ENCODE measurements at places on chromosomes 12 and 14. TPM values are rescaled to one million over a fixed set of nuclear protein-coding genes. Genes with fewer than 3 reads are reported as not detected.

CEBPE gene
- total RNA-seq: not detected

C12orf75 gene
- total RNA-seq: 93.4 TPM

USP44 gene
- total RNA-seq: 4.4 TPM

TSHR gene
- 0.47 TPM for total RNA-seq

DLK1 gene
- total RNA-seq: not detected

KRT86 gene
- 0.93 TPM for total RNA-seq

COCH gene
- total RNA-seq: 1.3 TPM

FGF6 gene
- total RNA-seq: not detected

GRCh38 chr12:91111366-91112325 lies at the start of gene LUM:
TSS of gene LUM (minus strand) at chr12:91111494. CDS start at chr12:91108979, 2,515 bp downstream.
- no peaks in the 10 kb centered on the region for H3K36me3 ChIP-seq
- no peak for DNase-seq
- H3K27ac ChIP-seq: no peak within 1 kb of the TSS
- H3K4me3 ChIP-seq: no peak within 1 kb of the TSS

GRCh38 chr14:72528059-72528862 lies 365.6 kb downstream of the DPF3 start:
- H3K4me3 ChIP-seq: peak overlapping the region; percentile 11
- peaks cover 67% of the 10 kb centered on the region for H3K4me1 ChIP-seq
- no peak overlapping the region for H3K27ac ChIP-seq
- H3K36me3 ChIP-seq: peaks cover 12% of the 10 kb centered on the region
- H3K27me3 ChIP-seq: peaks cover 3% of the 10 kb centered on the region

DNA sequence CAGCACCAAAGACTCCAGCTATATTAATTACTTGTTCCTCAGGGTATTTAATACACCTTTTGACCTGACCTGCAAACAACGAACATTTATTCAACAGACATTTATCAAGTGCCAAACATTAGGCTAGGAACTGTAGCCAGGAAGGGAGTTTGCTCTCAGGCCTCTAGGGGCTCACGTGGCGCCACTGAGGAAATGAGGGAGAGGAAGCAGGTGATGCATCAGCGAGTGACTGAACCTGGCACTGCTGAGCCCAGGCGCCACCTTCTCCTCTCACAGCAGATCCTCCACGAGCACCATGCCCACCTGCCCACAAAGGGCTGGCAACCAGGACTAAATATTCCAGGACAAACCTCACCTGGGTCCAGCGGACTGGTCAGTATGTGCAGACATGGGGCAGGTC lies 50.2 kb downstream of the SETD3 start:
- peaks cover 4% of the 10 kb centered on the region for H3K4me1 ChIP-seq
- DNase-seq: no peak
- H3K27me3 ChIP-seq: no peaks in the 10 kb centered on the region
- H3K4me3 ChIP-seq: no peak overlapping the region

DNA sequence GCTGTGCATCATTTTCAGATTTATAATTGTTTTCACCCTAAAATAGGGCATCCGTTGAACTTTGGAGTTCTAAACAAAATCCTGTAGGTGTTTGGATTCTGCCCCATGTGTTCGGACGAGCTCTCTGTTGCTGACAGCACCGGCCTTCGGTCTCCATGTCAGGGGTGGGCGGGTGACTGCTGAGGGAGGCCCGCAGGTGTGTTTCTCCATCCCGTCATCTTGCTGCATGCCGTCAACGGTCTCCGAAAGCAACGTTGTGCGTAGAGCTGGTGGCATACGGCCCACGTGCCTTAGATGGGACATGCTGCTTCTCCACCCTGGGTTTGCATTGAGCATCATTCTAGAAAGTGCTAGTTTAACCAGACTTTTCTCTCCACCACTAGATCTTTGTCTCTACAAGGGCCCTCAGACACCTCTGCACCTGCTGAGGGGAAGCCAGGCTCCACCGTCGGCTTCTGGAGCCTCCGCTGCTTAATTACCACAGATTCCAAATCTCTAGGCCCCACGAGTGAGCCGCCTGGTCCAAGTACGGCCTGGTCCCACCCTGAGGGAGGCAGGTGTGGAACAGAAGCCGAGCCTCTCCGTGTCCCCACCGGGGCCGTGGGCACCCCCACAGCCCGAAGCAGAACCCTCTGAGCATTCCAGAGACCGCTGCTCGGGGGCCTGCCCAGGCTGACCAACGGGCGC lies 15.7 kb upstream of the AMN start:
- no peak overlapping the region for H3K27ac ChIP-seq
- H3K27me3 ChIP-seq: no peaks in the 10 kb centered on the region
- H3K4me3 ChIP-seq: no peak overlapping the region
- DNase-seq: no peak
- H3K4me1 ChIP-seq: no peaks in the 10 kb centered on the region

DNA sequence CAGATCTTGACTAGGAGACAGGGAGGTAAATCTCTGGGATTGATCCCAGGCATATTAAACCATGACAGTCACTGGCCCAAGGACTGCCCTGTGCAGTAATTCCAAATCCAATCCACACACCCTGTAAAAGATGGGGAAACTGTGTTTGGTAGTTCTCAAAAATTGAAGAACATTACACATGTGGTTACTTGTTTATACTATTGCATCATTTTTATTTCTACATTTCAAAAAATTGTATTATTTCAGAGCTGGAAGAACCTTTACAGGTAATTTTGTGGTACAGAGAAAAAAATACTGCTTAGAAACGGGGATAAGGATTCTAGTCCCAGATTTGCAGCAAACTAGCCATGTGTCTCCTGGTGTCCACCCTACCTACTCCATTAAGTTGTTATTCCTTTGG lies 400.5 kb downstream of the LRIG3 start:
- no peak overlapping the region for H3K27ac ChIP-seq
- no peaks in the 10 kb centered on the region for H3K36me3 ChIP-seq
- H3K4me1 ChIP-seq: no peaks in the 10 kb centered on the region
- no peaks in the 10 kb centered on the region for H3K27me3 ChIP-seq
- DNase-seq: no peak

DNA sequence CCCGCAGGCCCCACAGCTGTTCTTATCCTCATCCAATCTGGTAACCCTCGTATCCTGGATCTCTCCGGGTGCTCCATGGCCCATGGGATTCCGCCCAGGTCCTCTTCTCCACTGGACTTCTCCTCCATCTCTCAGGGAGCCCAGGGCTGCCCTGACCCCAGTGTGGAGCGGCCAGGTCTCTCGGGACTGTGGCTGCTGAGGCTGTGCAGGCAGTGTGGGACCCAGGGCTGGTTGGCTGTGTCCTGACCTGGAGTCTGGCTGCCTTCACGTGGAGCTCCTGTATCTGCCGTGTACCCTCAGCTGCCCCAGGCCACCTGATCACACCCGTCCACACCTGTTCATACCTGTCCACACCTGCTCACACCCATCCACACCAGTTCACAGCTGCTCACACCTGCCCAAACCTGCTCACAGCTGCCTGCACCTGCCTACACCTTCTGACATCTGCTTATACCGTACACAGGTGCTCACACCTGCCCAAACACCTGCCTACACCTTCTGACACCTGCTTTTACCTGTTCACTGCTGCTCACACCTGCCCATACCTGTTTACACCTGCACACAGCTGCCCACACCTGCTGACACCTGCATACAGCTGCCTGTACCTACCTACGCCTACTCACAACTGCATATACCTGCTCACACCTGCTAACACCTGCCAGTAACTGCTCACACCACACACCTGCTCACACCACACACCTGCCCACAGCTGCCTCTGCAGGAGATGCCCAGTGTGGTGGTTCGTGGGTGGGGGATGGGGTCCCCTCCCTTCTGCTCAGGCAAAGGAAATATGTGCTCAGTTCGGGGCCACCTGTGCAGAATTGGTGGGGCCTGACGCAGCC lies 92.2 kb downstream of the GALNT9 start:
- no peak overlapping the region for H3K4me3 ChIP-seq
- H3K27me3 ChIP-seq: no peaks in the 10 kb centered on the region
- no peaks in the 10 kb centered on the region for H3K36me3 ChIP-seq
- no peak for DNase-seq
- no peak overlapping the region for H3K27ac ChIP-seq

GRCh38 chr12:20477255-20477654 lies 108.9 kb downstream of the PDE3A start:
- no peaks in the 10 kb centered on the region for H3K4me1 ChIP-seq
- no peak for DNase-seq
- no peak overlapping the region for H3K4me3 ChIP-seq
- no peak overlapping the region for H3K27ac ChIP-seq
- no peaks in the 10 kb centered on the region for H3K36me3 ChIP-seq
- H3K27me3 ChIP-seq: no peaks in the 10 kb centered on the region

DNA sequence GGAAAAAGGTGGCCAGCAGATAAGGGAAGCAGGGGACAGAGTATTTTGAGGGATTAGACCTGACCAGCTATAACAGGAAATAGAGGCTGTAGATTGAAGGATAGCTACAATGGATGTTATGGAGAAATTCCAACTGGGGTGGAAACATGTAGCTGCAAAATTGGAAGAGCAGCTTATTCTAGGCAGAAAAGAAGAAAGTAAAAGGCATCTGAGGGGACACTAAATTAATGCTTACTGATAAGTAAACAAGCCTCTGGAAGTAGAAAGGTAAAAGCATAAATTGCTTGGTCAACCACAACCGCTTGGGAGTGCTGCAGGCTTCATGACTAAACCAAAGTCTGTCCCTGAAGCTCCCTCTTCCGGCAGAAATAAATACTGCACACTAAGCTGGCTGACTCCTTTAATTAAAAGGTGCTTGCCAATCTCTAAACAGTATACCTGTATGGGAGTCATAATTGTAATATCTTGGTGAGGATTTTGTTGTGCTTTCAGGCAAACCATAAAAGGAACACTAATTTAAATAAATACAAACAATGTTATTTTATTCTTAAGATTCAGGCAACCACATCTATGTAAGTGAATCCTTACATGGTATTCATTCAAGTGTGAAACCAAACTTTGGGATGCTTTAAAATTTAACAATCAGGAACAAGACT lies 7.7 kb downstream of the UBC start:
- H3K27me3 ChIP-seq: no peaks in the 10 kb centered on the region
- peaks cover 36% of the 10 kb centered on the region for H3K4me1 ChIP-seq
- H3K4me3 ChIP-seq: no peak overlapping the region
- peak overlapping the region; percentile 1 for H3K27ac ChIP-seq
- H3K36me3 ChIP-seq: peaks cover 20% of the 10 kb centered on the region

DNA sequence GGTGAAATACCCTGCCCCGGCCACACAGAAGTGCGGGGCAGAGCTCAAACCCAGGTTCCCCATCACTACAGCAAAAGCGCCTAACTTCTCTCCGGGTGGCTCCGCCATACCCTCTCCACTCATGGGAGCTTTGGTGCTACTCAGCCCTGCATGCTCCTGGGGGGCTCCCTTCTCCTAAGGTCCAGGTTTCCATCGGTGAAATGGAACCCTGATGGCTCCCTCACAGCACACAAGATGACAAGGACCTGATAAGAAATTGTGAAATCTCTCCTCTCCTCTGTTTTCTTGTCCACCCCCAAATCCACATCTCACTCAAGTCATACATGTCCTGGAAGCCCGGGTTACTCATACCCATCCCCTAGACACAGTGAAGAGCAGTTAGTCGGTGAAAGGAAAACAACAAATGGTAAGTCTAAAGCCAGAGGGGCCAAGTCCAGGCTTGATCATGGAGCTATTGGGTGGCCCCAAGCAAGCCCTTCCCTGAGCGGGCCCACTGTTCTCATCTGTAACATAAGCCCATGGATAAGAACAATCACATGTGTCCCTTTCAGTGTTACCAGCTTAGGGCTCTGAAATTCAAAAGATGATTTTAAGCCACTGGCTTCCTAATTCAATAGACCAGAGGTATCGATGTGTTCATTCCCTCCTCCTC lies 317.5 kb downstream of the BCL11B start:
- H3K27ac ChIP-seq: no peak overlapping the region
- DNase-seq: no peak
- H3K27me3 ChIP-seq: no peaks in the 10 kb centered on the region
- H3K36me3 ChIP-seq: no peaks in the 10 kb centered on the region
- no peaks in the 10 kb centered on the region for H3K4me1 ChIP-seq

GRCh38 chr12:69694123-69694522 lies 5.0 kb downstream of the BEST3 start:
- no peak overlapping the region for H3K27ac ChIP-seq
- H3K4me1 ChIP-seq: no peaks in the 10 kb centered on the region
- DNase-seq: no peak
- peaks cover 8% of the 10 kb centered on the region for H3K27me3 ChIP-seq
- H3K36me3 ChIP-seq: no peaks in the 10 kb centered on the region
- H3K4me3 ChIP-seq: no peak overlapping the region

- no peaks in the 10 kb centered on the region for H3K4me1 ChIP-seq
- no peak for DNase-seq
- H3K4me3 ChIP-seq: no peak overlapping the region
- no peaks in the 10 kb centered on the region for H3K36me3 ChIP-seq
- H3K27me3 ChIP-seq: no peaks in the 10 kb centered on the region
- no peak overlapping the region for H3K27ac ChIP-seq
Observed at GRCh38 chr12:24534622-24535021, 414.3 kb downstream of the BCAT1 start.

DNA sequence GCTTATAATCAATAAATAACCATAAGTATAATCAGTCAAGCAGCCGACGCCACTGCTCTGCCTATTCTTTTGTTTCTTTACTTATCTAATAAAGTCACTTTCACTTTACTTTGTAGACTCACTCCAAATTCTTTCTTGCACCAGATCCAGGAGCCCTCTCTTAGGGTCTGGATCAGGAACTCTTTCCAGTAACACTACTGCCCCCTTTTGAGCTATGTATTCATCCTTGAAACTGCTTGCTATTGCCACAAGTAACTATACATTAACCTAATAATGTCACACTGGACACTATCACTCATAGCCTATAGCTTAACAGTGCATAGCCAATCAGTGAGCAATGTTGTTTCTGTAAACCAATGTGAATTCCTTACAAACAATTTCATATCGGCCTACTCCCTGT lies 2.8 kb upstream of the NID2 start:
- H3K4me1 ChIP-seq: peaks cover 13% of the 10 kb centered on the region
- no peak for DNase-seq

GRCh38 chr12:118979763-118980406 lies 1.5 kb upstream of the SRRM4 start:
- no peak overlapping the region for H3K27ac ChIP-seq
- DNase-seq: no peak
- no peak overlapping the region for H3K4me3 ChIP-seq
- peaks cover 13% of the 10 kb centered on the region for H3K27me3 ChIP-seq
- H3K36me3 ChIP-seq: no peaks in the 10 kb centered on the region
- H3K4me1 ChIP-seq: no peaks in the 10 kb centered on the region

DNA sequence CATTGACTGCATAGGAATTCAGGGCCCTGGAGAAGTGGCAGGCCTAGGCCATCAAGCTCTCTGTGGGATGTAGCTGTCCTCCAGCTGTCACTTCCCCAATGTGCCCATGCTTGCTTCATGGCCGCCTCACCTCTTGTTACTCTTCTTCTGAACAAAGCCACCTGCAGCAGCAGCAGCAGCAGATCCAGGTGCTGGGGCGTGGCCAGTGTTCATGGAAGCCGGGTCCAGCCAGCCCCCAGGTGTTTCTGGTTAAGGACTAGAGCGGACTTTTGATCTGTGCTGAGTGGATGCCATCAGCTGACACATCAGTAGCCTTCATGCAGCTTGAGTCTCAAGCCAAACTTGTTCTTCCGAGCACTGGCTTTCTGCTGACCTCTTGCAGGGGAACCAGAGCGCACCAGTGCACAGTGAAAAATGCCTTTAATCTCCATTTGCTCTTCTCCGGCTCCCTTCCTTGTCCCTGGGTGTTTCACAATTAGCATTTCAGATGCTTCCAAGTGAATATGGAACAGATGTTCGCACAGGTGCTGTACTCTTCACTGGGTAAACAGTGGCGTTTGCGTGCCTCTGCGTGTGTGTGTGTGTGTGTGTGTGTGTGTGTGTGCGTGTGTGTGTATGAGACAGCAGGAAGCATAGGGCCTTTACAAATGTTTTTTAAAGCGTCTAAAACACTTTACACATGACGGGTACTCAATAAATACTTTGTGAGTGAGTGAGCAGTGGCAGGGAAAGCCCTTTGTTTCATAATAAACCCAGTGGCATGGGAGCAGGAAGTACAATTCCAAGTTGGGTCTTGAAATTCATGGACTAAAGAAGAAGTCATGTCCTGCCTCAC lies 20.1 kb downstream of the TPCN1 start:
- no peak for DNase-seq
- no peaks in the 10 kb centered on the region for H3K27me3 ChIP-seq
- no peak overlapping the region for H3K27ac ChIP-seq
- no peak overlapping the region for H3K4me3 ChIP-seq
